ENCODE measurements at places on chromosomes 4 and X.

DNA sequence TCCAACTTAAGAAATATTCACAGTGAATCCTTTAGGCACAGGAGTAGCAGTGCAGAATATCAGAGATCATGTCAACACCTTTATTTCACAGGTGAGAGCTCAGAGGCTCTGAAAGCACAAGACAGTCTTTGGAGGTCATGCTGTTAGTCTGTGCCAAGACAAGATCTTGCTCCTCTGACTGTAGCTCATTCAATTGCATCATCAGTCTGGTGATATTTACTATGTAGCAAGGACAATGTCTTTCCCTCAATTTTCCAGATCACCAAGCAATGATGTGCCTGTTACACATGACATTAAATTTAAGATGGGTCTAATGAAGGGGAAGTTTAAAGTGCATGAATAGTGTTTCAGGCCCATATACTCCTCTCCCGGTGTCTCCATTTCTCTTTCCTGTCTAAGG is 277.5 kb downstream of the IL15 start:
- DNase-seq = no peak

DNA sequence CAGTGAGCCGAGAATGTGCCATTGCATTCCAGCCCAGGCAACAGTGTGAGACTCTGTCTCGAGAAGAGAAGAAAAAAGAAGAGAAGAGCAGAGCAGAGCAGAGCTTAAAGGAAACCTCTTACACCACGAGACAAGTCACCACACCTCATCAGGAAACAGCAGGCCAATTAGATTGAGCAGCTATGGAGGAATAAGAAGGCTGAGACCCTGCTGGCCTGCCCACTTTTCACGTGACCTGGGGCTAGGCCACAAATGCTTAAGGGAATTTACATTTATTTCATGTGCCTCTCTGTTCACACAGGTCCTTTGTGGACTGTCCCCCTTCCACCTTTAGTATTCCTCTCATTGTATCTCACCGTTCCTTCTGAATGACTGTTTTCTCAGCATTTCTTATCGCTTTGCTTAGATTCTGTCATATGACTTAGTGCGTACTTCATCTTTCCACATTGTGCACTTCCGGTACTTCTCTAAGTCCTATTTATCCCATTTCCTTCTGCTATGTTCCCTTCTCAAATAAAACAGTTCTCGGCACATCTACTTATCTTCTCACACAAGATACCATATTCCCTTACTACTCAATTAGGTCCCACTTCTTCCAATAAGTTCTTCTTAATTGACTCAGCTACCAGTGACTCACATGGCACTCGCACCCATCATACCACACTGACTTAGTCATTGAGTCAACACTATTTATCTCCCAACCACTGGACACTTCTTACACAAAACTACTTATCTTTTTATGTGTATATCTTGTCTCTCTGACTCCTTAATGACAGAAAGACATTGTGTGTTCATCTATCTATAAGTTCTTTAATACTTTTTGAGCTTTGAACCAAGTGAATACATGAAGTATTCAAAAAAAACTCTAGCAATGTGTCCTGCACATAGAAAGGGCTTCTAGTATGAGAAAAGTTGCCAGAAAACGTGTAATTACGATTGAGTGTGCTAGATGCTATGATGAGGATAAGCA is 11.0 kb downstream of the CUL4B start:
- DNase-seq = no peak

- DNase-seq = peak; percentile 56
Measured at GRCh38 chr4:40057586-40058091, 989 bp downstream of the N4BP2 start.

GRCh38 chr4:85617202-85617601 is 142.3 kb downstream of the ARHGAP24 start:
- DNase-seq = no peak

GRCh38 chrX:77087529-77088169 is 359.5 kb upstream of the FGF16 start:
- no peak for DNase-seq

GRCh38 chr4:112053825-112054350 is 91.4 kb upstream of the FAM241A start:
- DNase-seq = no peak

DNA sequence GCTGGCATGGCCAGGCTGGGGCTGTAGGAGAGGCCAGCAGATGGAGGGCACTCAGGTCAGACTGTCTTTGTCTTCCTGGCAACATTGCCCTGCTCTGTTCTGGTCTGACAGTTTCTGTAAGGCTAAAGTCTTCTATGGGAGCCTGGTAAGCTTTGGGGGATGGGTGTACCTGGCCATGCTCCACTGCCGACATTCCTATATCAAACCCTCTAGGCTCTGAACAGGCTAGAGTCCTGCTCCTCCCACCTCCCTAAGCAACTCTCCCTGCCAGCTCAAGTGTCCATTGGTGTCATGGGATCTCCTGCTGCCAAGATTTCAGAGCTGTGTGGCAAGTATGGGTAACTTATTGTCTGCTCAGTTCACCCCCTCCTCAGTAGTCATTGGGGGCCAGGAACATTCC is 163.5 kb upstream of the UGT8 start:
- no peak for DNase-seq

DNA sequence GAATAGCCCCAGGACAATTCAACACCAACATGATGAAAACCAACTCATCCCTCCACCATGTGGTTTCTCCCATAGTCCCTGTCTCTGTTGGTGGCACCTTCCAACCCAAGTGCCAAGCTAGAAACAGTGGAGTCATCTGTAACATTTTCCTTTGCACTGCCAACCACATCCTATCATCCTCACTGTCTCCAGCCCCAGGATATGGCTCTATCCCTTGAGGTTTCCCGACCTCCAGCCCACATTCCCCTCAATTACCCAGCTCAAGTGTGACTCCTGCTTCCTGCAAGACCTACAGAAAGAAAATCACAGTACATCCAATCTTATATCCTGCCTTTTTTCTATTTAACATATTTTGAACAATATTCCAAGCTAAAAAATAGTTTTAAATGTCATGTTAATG is 24.2 kb downstream of the PNMA6F start:
- no peak for DNase-seq

GRCh38 chr4:122393276-122393675 is 14.5 kb downstream of the ADAD1 start:
- DNase-seq = no peak

- DNase-seq = no peak
Measured at GRCh38 chrX:120462370-120462769, 6.7 kb downstream of the LAMP2 start.

GRCh38 chr4:150990250-150990649 is 24.8 kb downstream of the LRBA start:
- no peak for DNase-seq

GRCh38 chr4:122861172-122861943 is 34.7 kb downstream of the FGF2 start:
- no peak for DNase-seq

- no peak for DNase-seq
Measured at GRCh38 chr4:151727365-151727764, 33.4 kb downstream of the GATB start.

Data from stimulated activated CD4-positive, alpha-beta T cell treated with anti-CD3 and anti-CD28 coated beads, Interleukin-2, amount 100 ng/mL, for 48 hours (primary cell).